Urothelium cell line (cell line): ENCODE measurements at places on chromosomes 7 and 10.

- DNase-seq = no peak
Measured at GRCh38 chr10:20354166-20354565, 537.9 kb downstream of the PLXDC2 start.

- DNase-seq = no peak
Measured at GRCh38 chr10:123134915-123135414, 805 bp upstream of the HMX3 start.

GRCh38 chr7:2074691-2075090 is 158.1 kb downstream of the MAD1L1 start:
- no peak for DNase-seq

DNA sequence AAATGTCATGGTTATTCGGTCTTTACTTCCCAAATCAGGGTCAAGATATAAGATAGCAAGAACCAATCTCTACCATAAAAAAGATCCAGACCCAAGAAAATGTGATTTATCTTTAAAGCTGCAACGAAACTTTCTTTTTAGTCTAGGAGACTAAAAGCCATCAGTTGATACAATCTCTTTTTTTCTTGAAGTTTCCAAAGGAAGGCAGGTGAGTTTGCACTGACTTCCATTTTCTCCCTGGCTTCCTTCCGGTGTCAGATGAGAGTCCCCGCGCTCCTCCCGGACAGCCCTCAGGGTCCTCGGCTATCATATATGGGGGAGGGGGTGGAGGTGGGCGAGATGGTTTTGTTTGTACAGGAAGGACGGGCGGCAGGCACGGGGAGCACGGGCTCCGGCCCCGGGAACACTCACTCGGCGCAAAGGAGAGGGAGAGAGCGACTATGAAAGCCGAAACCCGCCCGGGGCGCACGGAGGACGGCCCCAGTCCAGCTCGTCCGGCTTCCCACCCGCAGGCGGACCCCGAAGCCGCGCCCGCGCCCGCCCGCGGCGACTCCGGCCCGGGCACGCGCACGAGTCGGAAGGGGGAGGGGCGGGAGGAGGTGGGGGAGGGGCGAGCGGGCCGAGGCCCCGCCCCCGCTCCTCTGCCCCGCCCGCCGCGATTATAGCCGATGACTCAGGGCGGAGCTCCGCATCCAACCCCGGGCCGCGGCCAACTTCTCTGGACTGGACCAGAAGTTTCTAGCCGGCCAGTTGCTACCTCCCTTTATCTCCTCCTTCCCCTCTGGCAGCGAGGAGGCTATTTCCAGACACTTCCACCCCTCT is at the start of gene BAG3:
Gene BAG3 (plus strand): TSS at position 689 of the 822 bp plus-strand sequence. CDS start 296 bp downstream, outside the sequence.
- peak; percentile 87 for DNase-seq

GRCh38 chr7:131068604-131069021 is 259.1 kb upstream of the MKLN1 start:
- no peak for DNase-seq

- no peak for DNase-seq
Measured at GRCh38 chr10:47049906-47050305, 138.7 kb downstream of the PTPN20 start.

DNA sequence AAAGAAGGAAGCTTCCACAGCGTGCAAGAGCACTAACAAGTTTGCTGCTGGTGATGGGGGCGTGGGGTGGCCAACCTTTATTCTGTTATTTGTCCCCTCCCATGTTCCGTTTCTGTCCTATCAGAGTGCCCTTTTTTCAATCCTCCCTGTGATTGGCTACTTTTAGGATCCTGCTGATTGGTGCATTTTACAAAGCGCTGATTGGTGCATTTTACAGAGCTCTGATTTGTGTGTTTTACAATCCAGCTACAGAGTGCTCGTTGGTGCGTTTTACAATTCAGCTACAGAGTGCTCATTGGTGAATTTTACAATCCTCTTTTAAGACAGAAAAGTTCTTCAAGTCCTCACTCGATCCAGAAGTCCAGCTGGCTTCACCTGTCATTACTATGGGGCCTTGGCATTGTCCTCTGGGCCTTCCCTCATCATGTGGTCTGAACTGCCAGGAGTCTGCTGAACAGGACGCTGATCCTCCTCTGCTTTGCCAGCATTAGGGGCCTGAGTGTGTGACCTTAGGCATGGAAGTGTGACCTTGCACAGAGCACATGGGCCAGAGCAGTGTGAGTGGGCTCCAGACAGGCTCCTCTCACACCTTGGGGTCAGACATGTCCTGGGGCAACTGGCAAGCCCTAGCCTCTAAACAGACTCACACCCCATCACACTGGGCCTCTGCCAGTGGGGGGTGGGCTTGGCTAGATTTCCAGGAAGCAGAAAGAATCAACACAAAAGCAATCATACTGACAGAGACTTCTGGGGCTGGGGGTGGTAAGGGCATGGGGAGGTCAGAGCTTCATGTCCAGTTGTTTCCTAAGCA is 167.4 kb downstream of the PTPN20 start:
- no peak for DNase-seq

DNA sequence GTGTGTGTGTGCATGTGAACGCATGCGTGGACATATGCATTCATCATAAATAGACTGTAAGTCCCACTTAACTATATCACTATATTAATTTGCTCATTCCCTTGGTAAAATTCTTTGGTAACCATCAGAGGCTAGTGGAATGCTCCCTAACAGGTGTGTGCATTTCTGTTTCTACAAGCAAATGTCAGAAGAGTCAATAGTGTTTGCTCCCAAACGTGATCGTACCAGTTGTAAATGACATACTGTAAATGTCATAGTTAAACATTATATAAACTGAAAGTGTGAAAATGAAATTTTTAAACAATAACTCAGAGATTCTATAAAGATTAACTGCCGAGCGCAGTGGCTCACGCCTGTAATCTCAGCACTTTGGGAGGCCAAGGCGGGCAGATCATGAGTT is 94.6 kb downstream of the ANLN start:
- no peak for DNase-seq

DNA sequence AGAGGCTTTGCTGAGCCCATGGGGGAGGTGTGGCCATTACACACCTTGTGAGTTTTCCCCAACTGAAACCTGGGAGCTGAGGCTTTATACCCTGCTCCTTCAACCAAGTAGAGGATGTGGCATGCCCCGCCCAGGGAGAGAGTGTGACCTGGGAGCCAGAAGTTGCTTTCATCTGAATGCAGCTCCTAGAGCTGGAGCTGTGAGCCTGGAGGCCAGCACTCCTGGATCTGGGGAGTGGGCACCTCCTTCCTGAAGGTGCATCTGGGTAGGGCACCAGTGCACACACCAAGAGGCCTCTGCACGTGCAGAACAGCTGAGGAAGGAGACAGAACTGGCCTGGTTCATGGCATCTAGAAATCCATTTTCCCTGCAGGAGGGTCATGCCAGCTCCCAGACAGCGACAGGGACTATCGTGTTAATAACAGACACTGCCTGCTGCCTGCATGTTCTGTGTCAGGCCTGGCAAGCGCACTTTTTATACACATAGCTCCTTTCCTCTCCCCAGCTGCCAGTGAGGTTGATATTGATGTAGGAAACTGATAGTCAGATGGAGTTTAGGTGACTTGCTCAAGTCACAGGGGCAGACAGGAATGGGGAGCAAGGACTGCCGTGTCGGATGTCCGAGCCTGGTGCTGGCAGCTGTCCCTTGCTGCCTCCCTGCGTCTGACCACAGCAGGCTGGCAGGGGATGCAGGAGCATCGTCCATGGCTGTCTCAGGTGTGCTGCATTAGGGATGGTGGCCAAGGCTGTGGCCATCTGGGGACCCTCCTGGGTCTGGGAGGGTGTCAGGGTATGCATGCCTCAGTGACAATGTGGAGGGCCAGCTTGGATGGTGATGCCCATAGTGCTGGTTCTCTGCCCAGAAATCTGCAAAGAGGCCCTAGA is 189.9 kb upstream of the CXCL12 start:
- DNase-seq = no peak

DNA sequence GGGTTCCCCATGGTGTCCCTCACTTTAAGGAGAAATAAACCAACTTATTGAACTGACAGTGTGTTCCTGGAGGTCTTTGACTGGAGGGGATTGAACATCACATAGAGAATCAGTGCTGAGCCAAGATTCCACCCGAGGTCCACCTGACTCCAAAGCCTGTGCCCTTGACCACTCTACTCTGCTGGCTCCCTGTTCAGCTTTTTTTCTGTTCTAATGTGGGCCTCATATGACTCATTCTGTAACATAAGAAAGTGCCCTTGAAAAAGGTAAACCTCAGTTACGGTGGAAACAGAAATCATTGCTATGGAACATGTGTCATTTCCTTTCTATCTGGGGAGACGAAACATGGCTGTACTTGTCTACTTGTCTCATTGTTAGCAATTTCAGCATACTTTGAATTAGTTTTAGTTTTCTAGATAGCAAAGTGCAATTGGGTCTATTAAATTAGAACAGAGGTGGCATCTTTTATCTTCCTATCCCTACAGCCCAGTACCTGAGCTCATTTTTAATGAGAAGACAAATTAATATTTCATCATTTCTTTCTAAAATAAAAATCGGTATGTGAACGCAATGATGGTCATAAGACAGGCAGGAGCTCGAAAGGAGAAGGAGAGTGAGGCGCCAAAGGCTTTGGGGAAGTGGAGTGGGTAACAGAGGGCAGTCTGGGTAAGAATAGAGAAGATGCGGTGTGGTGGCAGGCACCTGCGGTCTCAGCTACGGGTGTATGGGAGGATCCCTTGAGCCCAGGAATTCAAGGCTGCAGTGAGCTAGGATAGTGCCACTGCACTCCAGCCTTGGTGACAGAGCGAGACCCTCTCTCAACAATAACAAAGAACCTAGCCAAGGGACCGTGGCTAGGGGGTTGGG is 1.5 kb downstream of the GSDME start:
- peak; percentile 50 for DNase-seq

DNA sequence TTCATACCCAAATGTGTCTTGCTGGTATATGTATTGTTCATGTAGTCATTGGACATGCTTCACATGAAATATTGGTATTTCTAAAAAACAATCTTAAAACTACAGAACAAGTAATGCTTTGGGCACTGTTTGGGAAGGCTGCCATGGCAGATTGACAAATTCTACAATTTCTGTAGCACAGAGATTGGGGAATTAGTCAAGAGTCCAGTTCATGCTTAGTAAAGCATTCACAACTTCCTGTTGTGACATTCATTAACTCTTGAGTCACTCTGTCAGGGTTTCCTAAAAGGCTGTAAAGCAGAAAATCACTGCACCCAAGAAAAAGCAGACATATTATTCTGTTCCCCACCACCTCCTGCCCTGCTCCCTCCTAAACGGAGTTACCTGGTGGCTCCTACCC is 398.9 kb downstream of the PHTF2 start:
- no peak for DNase-seq

DNA sequence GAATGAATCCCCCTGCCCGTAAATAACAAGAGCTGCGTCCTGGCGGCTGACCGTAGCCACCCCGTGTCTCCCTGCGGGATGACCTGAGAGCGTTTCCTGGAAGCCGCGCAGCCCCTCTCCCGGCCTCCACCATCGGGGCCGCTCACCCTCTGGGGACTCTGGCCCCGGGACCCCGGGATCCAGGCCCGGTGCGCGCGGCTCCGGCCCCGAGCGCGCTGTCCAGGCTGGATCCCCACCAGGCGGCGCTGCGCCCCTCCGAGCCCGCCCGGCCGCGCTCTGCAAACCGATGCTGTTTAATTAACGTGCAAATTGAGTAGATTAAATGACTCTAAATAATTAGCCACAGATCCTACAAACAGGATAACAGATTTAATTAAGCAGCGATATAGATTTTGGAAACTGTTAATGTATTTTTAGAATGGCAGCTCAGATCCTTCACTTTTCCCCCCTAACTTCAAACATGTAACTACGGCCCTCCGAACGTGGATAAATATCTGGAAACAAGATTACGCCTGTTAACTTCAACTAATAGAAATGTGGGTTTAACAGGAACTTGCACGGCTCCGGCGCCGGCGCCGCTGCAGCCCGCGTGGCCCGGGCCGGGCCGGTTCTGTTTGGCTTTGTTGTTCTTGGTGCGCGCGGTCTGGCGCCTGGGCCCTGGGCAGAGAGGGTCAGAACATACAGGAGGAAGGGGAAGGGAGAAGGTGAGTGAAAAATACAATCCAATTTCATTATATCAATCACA is 7.1 kb upstream of the UNCX start:
- no peak for DNase-seq

DNA sequence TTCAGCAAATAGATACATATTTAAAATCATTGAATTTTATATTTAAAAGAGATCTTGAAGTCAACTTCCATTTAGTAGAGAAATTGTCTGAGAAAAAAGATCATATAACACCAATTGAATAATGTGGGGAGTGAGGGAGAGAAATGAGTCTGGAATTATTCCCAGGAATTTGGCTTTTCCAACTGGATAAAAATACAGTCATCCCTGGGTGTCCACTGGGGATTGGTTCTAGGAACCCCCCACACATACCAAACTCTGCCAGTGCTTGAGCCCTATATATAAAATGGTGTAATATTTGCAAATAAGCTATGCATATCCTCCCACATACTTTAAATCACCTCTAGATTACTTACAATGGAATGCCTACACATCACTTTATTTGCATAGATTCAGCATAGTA is 162.8 kb upstream of the SEMA3C start:
- no peak for DNase-seq

DNA sequence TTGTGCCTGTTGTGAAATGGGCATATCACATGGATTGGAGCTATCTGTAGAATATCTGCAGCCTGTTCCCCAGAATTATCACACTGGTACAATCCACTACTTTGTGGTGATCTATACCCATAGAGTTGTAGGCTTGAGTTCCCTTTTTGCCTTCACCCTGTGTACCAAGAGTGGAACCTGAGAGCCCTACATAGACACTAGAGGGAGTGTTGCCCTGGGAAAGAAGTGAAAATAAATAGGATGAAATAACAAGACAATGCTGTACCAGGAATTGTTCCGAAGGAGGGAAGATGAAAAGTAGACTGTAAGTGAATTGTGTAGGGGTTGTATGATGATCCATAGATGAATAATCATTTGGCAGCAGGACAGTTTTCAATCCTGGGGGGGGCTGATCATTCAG is 9.0 kb downstream of the SORCS3 start:
- DNase-seq = no peak

GRCh38 chr10:30902621-30903396 is 128.9 kb downstream of the ZNF438 start:
- DNase-seq = no peak

DNA sequence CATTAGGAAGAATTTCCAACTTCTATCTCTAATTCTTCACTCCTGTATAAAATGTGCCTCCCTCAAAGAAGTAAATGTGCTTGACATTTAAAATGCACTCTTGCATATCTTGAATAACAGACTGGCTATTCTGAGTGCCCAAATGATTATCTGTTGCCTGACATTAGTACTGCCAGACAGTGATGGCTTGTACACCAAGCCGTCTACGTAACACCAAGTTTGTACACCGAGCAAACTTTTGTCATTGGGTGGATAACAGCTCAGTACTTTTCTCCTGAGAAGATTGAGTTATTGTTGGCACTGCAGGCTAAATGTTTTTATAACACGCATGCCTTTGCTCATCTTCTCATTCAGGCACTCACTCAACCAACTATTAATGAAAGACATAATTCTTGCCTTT is 137.2 kb downstream of the DOCK4 start:
- DNase-seq = no peak

- no peak for DNase-seq
Measured at GRCh38 chr10:1199345-1199673, 143.1 kb downstream of the WDR37 start.

GRCh38 chr7:133703547-133703946 is 423.6 kb upstream of the LRGUK start:
- DNase-seq = peak; percentile 19

GRCh38 chr10:93139059-93139655 is 65.5 kb downstream of the CYP26A1 start:
- DNase-seq = no peak
